ENCODE measurements at places on chromosomes 7 and 10. TPM values are rescaled to one million over a fixed set of nuclear protein-coding genes. Genes with fewer than 3 reads are reported as not detected.

- DNase-seq, result peak; percentile 90
Observed at GRCh38 chr7:105439174-105439893, 50.6 kb upstream of the SRPK2 start.

The CLCN1 gene
- total RNA-seq, result not detected

DNA sequence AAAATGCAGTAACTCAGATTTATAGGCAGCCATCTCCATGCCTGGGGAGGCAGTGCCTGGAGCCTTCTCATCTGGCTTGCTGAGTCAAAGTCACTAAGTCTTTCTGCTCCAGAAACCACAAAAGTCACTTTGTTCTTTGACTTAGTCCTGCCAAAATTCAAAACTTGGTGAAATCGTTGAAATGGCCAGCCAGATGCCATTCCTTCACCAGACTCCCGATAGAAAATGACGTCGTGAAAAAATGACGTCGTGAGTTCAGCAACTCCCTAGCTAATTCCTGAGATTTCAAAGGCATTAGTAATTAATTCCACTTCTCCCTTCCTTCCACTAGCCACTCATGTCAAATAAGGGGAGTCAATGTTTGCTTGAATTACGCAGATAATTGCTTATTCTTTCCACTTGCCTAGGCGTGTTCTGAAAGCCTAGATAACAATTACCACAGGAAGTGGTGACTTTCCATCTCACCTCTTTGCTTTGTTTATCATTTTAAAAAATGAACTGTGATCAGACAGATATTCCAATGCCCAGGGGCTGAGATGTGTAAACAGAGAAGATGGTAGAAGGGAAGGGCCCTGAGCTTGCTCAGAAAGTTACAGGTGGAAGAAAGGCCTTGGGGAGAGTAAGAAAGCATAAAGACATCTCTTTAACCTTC is 48.5 kb upstream of the OSBPL3 start:
- DNase-seq, result peak; percentile 93

The GRID2IP gene
- not detected for total RNA-seq

DNA sequence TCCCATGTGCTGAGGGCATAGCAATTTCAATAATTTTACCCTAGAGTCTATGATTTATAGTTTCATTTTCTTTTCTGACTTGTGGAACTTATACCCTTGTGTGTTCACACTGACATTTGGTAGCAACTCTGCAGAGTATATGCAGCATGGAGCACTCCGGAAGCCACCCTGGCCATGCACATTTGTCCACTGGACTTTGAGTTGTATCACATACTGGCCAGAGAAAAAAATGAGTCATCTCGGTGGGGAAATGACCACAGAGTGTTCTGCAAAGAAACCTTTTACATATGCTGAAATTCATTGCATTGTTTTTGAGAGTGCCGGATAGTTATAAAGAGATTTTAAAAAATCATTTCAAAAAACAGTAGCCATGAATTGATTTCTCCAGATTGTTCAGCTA is 164.8 kb upstream of the COBL start:
- DNase-seq, result no peak

The CHN2 gene
- 0.63 TPM for total RNA-seq

DNA sequence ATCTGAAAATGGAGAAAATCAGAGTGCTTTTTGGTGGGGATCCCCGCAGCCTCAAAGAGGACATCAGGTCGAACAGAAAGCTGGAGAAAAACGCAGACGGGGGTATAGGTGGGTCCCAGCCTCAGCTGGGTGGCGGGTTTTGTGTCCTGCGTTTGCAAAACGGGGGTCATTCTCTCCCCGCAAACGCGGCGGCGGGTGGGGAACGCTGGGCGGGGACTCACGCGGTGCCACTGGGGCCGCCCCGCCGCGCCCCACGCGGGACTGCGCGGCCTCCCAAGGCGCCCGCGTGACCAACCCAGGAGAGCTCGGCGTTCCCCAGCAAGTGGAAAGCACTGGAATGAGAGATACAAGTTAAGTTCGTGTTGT is 806 bp upstream of the VIPR2 start:
- no peak for DNase-seq

The OPN1SW gene
- total RNA-seq, result not detected

DNA sequence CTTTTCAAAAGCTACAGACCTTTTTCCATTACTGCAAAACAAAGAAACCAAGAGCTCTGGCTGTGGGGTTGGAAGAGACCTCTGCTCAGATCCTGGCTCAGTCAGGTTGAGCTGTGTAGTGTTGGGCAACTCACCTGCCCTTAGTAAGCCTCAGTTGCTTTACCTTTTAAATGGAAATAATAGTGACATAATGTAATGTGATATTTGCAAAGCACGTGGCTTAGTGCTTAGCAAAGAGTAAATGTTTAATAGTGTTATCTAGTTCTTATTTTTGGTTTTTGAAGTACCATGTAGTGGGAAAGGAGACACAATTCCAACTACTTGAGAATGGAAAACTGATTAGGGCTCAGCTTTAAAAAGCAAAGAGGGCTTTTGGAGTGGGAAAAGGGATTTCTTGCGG is 100.2 kb downstream of the SVIL start:
- DNase-seq, result no peak

The ANKRD7 gene
- 0.13 TPM for total RNA-seq

The GPR141 gene
- 0.13 TPM for total RNA-seq

DNA sequence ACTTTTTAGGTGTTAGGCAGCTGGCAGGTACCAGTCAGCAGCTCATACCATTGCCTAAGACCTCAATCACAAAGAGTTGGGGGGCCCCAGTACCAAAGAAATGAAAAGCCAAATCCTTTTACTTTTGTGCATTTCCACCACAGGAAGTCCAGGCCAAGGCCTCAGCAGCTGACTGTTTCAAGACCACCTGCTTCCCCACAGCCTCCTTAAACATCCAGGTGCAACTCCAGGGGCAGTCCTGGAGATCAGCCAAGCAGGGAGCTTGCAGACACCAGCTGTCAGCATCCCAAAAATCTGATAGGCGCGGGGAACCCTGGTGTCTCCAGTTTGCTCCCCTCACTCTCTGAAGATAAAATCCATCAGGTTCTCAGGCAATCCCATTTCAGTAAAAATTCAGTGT is 91.5 kb upstream of the EFCAB10 start:
- DNase-seq, result no peak

DNA sequence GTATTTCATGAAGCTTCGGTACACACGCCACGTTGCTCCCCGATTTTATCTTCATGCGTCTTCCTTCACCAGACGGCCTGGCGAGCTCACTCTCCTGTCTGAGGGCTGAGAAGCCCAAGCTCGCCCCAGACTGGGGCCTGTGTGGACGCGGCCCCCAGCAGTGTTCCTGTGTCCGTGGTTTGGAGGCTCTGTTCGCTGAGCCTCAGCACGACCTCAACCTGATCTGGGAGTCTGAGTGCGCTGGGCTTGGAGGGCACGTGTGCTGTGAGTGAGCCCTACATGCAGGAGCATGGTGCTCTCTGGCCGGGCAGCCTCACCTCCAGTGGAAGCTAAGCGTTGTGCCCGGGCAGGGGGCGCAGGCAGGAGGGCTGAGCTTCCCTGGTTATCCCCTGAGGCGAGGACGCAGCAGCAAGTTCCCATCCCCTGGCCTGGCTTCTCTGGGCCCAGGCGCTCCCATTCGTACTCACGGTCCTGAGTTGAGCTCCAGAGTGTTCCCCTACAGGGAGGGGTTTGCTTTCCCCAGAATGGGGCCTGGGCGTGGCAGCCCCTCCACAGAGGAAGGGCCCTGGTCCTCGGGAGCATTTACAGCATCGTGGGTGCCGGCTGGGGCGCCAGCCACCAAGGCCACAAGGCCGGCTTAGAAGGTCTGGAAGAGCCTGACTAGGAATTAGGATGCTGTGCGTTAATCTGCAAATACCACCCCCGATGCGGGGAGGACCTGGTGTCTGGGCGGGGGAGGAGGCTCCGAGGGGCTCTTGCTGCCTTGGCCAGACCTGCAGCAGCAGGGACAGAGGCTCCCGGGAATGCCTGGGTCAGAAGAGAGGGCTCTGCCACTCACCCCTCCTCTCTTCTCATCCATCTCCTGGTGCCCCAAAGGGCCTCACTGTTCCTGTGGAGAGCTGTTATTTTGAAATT is 400.6 kb downstream of the DNAJB6 start:
- no peak for DNase-seq

- peak; percentile 29 for DNase-seq
Observed at GRCh38 chr7:48109848-48110663, 21.0 kb downstream of the UPP1 start.

The TLX1 gene
- total RNA-seq, result not detected

DNA sequence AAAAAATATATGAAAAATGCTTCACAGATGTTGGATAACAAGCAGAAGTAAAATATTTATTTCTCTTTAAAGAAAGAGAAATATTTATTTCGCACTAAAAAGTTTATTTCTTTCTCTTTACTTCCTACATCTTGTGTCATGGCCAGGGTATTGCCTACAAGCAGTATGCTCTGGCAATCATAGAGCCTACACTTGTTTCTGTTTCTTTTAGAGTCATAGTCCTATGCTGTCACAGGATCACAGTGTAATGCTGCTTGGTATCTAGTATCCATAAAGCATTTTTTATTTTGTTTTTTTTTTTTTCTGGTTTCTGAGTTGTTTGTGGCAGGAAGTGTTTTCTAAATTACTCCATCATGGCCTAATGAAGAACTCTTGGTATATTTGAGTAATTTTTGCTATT is 116.0 kb downstream of the ATRNL1 start:
- DNase-seq, result no peak

The ZNF804B gene
- not detected for total RNA-seq

- DNase-seq, result no peak
Observed at GRCh38 chr10:92792661-92793060, 55.7 kb upstream of the EXOC6 start.

DNA sequence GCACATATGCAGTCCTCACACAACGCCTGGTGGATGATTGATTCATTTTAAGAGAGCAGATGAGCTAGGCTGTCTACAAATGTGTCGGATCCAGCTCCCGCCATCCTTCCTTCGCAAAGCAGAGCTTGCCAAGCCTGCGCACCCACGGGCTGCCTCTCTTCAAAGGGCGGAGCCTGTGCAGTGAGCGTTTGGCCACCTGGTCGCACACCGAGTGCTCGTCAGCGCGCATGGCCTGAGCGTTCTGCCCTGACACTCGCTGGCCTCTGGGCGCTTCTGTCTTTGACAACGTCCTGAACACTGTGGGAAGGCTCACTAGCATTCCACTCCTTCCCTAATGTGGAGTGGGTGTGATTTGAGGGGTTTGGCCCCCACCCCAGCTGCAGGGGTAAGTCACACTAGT is 47.1 kb upstream of the TMEM72 start:
- peak; percentile 11 for DNase-seq

Measured in dermis microvascular lymphatic vessel endothelial cell (primary cell).